ENCODE measurements at places on chromosomes 5 and 9.

GRCh38 chr9:79799691-79800335, 228.0 kb downstream of the TLE4 start:
- DNase-seq = no peak

DNA sequence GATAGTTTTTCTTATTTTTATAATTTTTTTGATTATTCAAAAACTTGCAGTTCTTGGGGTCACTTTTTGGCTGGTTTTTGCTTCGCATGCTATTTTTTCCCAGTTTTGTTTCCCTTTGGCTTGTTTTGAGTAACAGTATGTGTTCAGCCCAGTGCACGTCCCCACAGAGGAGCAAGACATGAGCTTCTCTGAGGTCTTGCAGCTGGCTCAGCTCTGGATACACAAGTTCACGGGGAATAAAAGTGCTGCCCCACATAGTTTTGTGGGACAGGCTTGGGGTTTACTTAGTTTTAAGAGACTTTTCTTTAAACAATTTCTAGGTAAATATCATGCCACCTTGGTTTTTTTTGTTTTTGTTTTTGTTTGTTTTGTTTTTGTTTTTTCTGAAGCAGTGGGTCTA, 297.8 kb upstream of the IRX1 start:
- DNase-seq = no peak

DNA sequence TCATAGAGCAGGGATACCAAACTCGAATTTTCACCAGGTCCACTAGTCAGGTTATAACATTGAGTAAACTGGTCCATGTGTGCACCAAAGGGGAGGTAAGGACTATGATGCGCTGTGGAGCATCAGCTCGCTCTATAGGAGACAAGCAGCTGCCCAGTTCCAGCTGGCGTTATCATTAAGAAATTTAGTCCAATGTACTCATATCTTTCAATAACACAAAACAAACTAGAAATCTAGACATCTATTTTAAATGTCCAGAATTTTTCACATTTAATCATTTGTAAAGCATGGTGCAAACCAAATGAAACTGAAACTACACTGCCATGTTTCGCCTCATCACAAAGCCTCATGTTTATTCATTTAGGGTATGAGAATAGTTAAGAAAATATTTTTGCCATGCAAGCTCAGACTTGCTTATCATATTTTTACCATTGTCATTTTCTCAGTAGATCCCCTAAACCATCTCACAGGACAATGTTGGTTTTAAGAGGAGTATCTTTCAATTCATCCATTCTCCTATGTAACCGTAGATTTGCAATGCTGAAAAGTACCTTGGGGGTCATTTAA, 50.9 kb downstream of the ZNF474 start:
- DNase-seq = no peak

GRCh38 chr9:133147412-133148198, 16.1 kb downstream of the GBGT1 start:
- DNase-seq = peak; percentile 93

- no peak for DNase-seq
Measured at GRCh38 chr5:158451203-158451992, 592.5 kb upstream of the CLINT1 start.

- no peak for DNase-seq
Measured at GRCh38 chr9:419571-420171, 205.0 kb downstream of the DOCK8 start.

DNA sequence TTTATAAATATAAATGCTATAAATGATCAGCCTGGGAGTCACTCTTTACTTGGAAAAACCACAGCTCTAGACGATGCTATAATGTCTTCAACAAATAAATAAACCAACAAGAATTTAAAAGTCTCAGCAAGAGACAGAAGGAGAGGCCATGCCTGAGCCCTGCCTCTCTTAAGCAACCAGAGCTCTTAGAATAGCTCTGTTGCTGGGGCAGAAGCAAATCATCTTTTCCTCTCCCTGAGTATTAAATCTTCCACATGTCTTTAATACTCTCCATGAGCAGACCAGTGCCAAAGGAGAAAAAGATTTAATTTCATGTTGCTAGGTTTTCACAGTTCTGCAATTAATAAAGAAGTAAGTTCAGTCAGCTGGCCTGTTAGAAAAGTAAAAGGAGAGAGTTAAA, 408.0 kb upstream of the SLC30A5 start:
- no peak for DNase-seq

GRCh38 chr5:157911568-157911967, 52.6 kb upstream of the CLINT1 start:
- DNase-seq = no peak

DNA sequence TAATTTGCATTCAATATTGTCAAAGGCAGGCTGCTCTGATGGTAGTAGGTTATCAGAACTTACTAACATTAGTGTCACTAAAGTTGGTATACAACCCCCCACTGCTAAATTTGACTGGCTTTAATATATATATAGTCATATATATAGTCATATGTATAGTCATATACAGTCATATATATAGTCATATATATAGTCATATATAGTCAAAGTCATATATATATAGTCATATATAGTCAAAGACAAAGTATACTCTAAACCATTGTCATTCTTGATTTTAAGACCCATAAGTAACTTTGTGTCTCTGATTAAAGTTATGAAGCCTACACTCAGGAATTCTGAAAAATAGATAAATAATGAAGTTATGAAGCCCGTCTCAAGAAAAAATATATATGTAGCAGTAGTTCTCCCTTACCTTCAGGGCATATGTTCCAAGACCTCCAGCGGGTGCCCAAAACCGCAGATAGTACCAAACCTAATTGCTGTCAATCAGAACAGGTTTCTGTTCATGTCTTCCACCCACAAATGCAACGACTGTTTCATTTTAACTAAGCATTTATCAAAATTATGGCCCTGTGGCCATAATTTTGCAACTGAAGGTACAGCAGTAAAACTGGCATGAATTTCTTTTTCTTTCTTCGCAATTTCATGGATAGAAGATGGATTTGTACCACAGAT, 40.1 kb downstream of the TRPM6 start:
- no peak for DNase-seq

GRCh38 chr5:135873831-135874230, 21.8 kb downstream of the IL9 start:
- no peak for DNase-seq

DNA sequence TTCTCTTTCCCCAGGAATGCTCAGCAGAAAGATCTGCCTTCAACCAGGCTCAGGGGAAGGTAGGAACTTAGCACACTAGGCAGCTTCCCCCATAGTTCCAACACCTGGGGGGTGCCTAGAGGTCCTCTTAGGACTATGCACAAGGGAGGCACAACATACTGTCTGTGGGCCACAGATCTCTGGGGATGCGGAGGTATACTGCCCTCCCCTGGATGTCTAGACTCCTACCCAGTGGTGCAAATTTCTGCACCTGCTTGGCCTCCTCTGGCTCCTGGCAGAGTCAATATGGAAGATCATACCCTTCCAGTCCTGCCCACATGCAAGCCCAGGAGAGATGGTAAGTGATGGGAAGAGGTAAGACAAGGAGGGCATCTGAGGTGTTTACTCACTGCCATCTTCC, 247.5 kb upstream of the DAPK1 start:
- DNase-seq = no peak

GRCh38 chr5:180193749-180194375, 15.1 kb downstream of the RASGEF1C start:
- DNase-seq = no peak

DNA sequence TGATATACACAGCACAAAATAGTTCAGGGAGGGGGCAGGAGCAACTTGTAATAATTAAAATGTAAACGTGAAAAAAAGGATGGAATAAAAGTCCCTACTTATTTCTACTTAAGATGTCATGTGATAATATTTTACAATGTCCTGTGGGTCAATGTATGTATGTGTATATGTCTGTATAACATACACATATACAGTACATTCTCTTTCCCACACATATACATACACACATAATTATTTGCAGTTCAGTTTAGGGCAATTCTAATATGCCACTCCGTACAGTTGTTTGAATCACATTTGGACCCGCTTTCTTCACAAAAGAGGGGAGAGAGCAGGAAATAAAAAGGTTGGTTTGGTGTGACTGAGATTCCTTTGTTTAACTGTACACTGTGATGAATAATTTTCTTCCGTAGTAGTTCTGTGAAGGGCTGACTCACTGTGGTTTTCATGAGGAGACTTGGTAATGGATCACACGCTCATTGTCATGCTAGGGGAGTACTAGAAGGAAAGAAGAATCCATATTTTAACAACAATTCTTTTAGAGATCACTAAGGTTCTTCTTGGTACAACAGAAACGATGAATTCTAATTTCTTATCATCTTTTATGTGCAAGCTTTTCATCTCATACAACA, 26.2 kb upstream of the ACOT12 start:
- peak; percentile 11 for DNase-seq

DNA sequence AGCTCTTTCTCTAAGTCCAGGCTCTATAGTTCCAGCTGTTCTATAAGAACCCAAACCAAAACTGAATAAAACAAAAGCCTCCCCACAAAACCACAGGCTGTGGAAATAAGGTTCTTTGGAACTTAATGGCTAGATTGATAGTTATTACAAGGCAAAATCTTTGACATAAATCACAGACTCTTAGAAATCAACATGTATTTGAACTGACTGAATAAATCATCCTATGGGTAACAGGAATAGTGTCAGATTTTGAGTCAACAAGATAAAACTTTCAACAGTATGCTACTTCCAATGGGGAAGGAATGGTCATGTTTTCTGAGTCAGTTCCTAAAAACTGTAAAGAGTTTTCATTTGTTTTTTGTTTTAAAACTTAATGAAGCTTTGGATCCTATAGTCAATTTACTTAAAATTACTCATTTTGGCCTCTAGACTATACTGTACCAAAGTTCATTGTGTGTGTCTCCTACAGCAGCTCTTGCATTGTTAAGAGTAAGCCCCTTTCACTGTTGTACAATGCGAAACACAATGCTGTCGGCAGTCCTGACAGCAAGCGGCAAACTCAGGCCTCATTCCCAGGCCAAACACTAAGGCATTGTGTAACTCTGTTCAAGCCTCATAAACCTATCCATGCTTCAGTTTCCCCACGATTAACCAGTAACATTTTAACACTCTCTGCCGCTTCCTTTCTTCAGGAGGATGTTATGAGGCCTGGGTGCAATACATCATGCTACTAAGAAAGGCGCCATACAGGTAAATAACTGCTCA, 134.1 kb downstream of the ARL15 start:
- DNase-seq = no peak

DNA sequence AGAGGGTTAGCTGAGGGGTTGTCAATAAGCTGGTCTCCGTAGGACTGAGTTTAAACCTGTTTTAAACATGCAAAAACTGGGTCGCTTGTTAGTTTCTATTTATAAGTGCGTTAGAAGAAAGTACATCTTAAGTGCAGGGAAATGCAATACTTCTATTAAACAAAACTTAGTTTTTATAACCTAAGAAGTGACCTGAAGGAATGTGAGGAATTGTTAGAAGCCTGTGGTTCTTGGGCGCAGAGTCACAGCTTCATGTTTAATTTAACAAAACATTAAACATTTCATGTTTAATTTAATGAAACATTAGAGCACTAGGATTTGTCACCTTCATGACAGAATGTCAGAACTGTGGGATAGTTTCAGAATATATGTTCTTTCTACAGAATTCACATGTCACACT, 469.2 kb upstream of the WWC1 start:
- no peak for DNase-seq

DNA sequence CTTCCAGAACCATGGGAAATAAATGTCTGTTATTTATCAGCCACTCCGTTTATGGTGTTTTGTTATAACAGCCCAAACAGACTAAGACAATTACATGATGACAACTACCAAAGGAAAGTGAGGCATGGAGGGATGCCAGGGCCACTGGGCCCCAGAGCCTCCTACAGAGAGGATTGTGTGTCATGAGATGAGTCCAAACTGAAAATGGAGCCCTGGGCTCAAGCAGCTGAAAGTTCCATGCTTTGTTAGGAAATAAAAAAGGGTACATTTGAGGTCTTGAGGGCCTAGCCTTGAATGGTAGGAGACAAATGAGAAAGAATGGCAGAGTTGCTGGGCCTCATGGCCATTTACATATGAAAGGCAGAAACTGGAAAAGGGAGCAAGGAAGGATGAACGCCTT, 586.5 kb downstream of the CETN3 start:
- DNase-seq = no peak

DNA sequence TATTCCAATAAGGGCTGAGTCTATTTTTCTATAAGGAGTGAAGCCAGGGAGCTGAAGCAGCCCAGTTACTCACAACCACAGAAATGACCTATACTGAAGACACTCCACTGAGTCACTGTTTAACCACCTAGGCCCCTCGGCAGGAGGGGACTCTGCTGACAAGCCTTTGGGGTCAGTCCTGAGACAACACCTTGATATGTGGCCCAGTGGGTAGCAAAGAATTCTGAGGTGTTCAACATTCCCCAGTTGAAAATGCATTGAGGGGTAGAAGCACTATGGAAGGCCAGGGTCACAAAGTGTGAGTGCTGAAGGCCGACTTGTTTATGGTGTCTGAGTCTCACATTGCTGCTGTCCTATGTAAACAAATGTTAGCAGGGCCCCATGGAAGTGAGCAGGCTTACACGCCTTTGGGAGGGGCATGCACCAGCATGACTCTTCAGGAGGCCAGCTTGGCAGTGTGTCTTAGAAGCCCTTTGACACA, 112.6 kb upstream of the NFIL3 start:
- no peak for DNase-seq

GRCh38 chr9:79013715-79014610, 557.8 kb upstream of the TLE4 start:
- DNase-seq = no peak

- no peak for DNase-seq
Measured at GRCh38 chr5:68299575-68299974, 84.0 kb downstream of the PIK3R1 start.

DNA sequence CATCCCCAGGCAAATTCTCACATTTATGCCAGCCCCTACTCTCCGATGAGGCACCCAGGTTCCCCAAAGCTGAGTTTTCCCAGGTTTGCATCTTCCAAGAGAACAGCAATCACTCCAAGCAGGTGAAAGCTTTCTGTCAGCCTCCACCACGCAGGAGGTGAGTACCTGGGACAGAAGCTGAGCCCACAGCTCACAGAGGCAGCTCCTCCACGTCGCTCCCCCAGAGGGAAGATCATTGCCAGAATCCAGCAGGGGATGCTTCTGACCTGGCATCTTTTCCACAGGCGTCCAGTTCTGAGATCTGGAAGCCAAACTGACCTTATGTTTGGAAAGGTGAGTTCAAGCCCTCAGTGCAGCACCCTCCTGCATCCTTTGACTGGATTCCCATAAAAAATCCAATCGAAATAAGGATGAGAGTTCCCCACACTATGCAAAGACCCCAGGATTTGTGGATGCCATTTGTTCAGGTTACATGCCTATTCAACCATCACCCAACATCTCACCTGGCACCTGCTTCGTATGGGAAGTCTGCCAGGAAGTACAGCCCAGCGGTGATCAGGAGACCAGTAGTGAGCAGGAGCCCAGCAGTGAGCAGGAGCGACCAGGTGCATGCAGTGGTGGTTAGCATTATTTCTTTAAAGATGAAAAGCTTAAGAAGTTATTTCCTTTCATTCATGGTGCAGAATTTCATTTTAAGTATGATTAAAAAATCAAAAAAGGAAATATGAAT, 47.4 kb upstream of the OLFM1 start:
- DNase-seq = no peak

GRCh38 chr9:128439273-128439672, 16.5 kb upstream of the ODF2 start:
- no peak for DNase-seq

- DNase-seq = no peak
Measured at GRCh38 chr5:176716320-176716719, 69.0 kb downstream of the TSPAN17 start.

GRCh38 chr9:86733929-86734328, 213.4 kb downstream of the GAS1 start:
- DNase-seq = no peak

All from CD4-positive, alpha-beta T cell treated with Interleukin-4 for 4 hours (primary cell).